ENCODE measurements at places on chromosomes 11 and 22.

- DNase-seq = no peak
These were observed 10.7 kb downstream of the XNDC1N start for GRCh38 chr11:71917646-71918140.

GRCh38 chr11:80846979-80847378 lies 1406.1 kb upstream of the TENM4 start:
- DNase-seq = no peak

- no peak for DNase-seq
These were observed 11.4 kb downstream of the SHANK3 start for GRCh38 chr22:50683994-50684371.

DNA sequence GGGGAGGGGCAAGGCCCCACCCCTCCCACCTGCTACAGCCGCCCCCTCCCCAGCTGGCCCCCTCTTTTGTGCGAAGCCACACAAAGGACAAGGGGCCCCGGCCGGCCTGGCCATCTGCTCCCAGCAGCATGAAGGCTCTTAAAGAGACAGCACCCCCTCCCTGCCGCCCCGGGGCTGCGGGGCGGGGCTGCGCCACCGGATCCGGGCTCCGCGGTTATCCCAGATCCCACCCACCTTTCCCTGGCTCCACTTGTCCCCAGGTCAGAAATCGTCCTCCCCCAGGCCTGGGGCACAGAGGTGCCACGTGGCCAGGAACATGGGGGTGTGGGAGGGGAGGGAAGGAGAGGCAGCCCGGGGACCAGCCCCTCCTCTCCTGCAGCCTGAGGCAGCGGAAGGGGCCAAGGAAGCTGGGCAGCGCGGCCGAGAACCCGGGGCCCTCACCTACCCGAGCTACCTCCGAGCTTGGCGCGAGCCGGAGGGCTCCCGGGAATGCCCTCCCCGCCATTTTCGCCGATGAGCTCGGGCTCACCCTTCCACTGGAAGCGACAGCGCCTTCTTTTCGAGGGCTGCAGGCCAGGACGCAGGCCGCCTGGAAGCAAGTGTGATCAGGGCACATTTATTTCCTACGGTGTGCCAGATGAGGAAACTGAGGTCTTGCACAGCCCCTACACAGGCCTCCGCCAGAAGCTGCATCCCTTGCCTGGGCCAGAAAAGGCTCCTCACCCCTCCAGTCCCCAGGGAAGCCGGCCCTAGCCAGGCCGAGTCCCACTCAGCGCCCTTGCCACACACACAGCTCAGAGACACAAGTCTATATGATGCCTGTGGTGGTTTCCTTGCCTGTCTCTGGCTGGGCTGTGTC lies 2.5 kb upstream of the RCOR2 start:
- DNase-seq = peak; percentile 47

DNA sequence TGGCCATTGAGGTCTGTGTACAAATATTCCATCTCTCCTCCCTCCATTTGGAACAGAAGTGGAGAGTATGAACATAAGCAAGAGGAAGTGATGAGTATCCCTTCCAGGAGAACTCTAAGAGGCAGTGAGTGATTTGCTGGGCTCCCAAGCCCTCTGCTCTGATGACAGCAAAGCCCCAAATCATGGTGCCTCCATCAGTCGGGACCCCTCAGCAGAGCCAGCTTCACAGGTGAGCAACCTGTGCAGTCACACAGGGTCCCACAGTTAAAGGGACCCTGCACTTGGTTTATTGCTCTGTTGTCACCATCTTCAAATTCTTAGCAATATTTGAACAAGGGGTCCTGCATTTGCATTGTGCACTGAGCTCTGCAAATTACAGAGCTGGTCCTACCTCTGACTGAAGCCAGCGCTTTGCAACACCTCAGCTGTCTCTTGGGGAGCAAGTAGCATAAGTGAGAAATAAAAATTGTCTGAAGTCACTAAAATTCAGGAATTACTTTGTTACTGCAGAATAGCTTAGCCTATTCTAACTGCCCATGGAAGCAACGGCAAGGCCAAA lies 466.4 kb downstream of the MN1 start:
- DNase-seq = no peak

- no peak for DNase-seq
These were observed 367.8 kb upstream of the ANO5 start for GRCh38 chr11:21825127-21825526.

GRCh38 chr11:114285599-114285998 lies 10.6 kb upstream of the NNMT start:
- no peak for DNase-seq
